ENCODE measurements at places on chromosomes 3 and 15. TPM values are rescaled to one million over a fixed set of nuclear protein-coding genes. Genes with fewer than 3 reads are reported as not detected.

DNA sequence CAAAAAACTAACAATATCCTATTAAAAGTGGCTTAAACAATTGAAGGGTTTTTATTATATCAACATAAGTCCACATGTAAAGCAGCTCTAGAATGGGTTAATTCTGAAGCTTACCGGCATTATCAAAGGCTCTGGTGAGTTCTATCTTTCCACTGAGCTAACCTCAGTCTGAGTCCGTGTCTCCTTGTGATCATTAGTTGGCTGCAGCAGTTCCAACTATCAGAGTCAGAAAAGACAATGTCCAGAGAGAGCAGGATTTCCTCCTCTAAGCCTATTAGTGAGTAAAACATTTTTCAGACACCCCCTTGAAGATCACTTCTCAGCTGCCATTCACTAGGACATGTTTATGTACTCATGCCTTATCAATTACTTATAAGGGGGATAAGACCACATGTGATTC lies 49.9 kb downstream of the DHX36 start:
- no peak for DNase-seq

- DNase-seq: no peak
Observed at GRCh38 chr3:20990896-20991295, 760.1 kb downstream of the ZNF385D start.

- DNase-seq: no peak
Observed at GRCh38 chr3:42852441-42852840, 23.2 kb downstream of the CYP8B1 start.

GRCh38 chr3:141360888-141361598 lies 7.3 kb upstream of the ZBTB38 start:
- peak; percentile 65 for DNase-seq

MCF2L2 gene
- total RNA-seq: 1.0 TPM

GPR176 gene
- 12.7 TPM for total RNA-seq

- DNase-seq: no peak
Observed at GRCh38 chr3:14265246-14265962, 86.8 kb downstream of the LSM3 start.

POLQ gene
- total RNA-seq: 11.9 TPM

- DNase-seq: no peak
Observed at GRCh38 chr3:11455956-11456355, 183.8 kb downstream of the ATG7 start.

DNA sequence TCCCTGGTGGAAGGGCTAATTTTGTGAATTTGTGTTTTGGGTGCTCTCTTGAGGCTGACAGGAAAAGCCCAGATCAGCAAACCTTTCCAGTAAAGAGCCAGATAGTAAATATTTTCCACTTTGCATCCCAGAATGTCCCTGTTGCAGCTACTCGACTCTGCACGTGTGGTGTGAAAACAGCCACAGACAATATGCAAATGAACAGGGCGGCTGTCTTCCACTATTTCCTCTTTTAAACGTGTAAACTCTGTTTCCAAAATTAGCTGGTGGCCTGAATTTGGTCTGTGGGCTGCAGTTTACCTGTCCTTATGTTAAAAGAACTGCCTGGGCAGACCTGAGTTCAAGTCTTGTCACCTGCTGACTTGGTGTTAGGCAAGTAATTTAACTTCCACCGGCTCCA lies 202.7 kb downstream of the EDEM1 start:
- DNase-seq: no peak

All from Panc1 (cell line).